ENCODE measurements at places on chromosomes 3 and 15.

- DNase-seq = no peak
These were observed 60.3 kb upstream of the PDZRN3 start for GRCh38 chr3:73685061-73685460.

DNA sequence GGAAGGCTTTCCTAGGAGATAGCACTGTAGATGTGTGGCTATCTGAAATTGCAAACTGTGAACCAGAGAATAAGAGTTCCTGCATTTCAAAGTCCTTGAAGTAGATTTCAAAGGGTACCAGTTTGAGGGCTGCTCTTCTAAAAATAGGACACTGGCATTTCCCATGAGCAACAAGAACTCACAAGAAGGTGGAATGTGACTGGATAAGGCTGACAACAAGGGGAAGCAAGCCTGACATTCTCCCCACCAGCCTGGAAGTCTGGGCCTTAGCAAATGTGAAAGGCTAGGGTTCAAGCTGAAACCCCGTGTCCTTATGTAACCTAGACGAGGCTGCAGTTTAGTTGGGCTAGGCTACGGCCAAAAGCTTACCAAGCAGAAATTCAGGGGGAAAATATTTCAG lies 18.7 kb upstream of the TJP1 start:
- no peak for DNase-seq

- DNase-seq = peak; percentile 91
These were observed 70.7 kb upstream of the DCBLD2 start for GRCh38 chr3:98972155-98972554.

DNA sequence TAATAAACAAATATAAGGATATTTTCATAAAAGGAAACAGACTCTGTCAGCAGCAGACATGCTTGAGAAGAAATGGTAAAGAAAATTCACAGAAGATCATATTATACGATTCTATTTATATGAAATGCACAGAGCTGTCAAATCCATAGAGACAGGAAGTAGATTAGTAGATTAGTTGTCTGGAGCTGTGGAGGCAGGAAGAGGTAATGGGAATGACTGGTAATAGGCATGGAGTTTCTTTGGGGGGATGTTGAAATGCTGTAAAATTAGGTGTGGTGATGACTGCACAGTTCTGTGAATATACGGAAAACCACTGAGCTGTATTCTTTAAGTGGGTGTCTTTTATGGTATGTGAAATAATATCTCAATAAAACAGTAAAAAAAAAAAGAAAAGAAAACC lies 35.3 kb downstream of the CEP152 start:
- no peak for DNase-seq

DNA sequence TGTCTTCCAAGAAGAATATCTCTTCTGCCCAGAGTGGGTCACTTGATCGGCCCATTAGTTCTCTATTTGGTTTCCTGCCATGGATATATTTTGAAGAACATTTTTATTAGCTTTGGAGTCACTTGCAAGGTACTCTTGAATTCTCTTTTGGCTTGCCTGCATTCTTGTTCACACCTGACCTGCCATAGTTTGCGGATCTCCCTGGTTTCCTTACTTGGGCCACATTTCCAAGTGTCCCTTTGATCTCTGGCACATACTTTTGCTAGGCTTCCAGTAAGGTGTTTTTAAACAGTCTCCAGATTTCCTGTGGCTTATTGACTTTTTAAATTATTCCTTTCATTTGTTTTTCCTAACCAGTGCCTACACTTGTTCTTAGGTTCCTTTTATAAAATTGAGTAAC lies 488.5 kb upstream of the MDFIC2 start:
- no peak for DNase-seq

DNA sequence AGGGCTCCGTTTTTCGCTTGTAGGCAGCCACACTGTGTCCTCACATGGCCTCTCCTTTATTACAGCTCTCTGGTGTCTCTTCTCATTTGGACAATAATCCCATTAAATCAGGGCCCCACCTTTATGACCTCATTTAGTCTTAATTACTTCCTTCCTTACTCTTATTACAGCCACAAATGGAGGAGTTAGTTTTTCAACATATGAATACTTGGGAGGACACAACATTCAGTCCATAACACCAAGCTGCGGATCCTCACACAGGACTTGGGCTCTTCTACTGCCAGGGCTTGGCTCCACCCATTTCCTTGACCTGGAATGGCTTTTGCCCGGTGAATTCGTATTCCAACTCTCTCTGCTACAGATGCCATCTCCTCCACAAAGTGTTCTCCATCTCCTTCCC lies 74.3 kb upstream of the SLC7A14 start:
- no peak for DNase-seq

DNA sequence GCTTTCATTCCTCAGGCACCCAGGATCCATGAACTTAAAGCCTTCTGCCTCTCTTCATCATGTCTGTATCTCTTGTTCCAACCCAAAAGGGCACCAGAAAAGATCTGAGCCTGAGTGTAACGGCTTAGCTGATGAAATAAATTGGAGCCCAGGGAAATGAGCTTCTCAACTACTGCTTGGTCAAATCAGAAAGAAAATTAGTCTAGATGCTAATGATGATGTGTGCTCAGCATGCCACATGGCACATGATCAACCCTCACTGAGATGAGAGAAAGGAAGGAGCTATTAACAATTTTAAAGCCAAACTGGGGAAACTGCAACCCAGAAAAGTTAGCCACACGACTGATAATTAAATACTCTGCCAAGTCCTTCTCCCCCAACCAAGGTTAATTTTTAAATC lies 325.7 kb downstream of the CNTN3 start:
- DNase-seq = no peak

DNA sequence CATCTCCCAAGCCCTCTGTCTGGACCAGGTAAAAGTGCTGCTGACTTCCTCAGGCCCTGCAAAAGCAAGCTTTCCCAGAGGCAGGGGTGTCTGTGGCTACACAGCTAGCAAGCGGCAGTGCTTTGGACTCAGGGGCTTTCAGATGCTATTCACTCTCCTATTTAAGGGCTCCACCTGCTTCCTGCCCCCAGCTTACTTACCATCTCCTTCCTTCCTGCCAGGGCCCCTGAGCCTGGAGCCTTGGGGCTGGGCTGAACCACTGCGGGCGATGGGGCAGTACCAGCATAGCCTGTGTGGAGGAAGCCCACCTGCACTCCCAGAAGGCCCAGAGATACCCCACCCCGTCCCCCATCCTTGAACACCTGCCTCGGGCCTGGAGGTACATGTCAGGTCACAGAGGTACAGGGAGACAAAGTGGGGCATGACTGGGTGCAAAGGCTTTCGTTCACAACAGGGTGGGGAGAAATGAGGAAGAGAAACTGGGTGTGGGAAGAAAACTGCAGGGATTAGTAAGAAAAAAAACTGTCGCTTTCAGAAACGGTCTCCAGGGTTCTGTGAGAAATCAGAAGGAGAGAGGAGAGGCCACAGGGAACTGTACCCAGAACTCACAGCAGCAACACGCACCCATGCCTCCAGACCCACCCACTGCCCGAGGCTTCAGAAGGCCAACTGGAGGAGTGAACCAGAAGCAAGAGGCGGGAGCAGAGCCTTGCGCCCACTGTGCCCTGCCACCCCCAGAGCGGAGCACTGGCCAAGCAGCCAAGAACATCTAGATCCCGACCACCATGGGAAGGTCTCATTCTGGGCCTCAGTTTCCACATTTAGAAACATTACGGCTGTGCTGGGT lies 49.5 kb downstream of the CCDC12 start:
- no peak for DNase-seq

DNA sequence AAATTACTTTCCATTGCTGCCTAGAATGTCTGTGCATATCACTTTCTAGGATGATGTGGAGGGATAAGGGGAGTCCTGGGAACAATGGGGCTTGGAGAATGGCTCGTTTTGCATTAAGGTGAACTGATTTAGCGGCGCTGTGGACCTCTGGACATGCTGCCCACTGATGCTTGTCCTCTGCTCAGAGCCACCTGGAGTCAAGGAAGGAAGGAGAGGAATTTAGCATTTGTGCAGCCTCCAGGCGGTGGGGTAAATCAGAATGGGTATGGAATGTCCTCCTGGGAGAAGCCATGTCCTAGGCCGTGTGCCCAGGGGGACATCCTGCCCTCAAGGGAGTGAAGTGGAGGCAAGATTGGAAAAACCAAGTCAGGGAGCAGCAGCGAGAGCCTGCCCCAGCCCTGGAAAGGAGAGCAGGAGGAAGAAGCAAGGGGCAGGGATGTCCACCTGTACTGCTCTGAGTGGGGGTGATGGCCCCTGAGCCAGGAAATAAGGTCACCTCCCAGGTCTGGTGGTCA lies 37.8 kb downstream of the KY start:
- DNase-seq = no peak

- peak; percentile 90 for DNase-seq
These were observed 106.8 kb downstream of the EDEM1 start for GRCh38 chr3:5294356-5294755.

GRCh38 chr3:182508919-182509711 lies 284.2 kb upstream of the ATP11B start:
- DNase-seq = no peak

DNA sequence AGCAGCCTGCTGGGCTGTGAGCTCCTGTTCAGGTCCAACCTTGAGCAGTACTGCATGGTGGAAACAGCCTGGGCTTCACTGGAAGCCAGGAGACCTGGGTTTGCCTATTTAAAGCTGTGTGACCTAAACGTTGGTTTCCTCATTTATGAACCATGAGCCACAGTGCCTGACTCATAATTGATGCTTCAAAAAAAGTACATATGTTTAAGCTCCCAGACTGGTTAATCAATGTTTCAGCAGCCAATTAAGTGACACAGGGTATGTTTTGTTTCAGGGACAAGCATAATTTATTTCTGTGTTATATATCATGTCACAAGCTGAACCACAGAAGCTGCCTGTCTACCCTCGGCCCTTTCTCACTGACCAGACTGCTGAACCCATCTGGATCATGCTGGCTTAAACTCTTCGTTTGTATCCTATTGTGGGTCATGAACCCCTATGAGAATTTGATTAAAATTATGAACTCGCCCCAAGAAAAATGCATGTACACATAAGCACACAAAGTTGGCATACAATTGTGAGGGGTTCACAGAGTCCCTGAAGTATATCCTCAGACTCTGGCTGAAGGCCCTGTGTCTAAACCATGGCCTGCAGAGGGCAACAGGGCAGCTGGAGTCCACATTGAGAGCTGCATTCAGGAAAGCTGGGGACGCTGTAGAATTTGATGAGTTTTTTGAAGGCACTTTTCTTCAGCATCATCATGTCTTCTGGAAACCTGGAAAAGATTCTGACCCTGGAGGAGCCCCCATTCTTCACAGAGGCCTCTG lies 23.7 kb downstream of the HDC start:
- DNase-seq = peak; percentile 58

- DNase-seq = peak; percentile 76
These were observed 928.8 kb upstream of the ALCAM start for GRCh38 chr3:104437891-104438290.

DNA sequence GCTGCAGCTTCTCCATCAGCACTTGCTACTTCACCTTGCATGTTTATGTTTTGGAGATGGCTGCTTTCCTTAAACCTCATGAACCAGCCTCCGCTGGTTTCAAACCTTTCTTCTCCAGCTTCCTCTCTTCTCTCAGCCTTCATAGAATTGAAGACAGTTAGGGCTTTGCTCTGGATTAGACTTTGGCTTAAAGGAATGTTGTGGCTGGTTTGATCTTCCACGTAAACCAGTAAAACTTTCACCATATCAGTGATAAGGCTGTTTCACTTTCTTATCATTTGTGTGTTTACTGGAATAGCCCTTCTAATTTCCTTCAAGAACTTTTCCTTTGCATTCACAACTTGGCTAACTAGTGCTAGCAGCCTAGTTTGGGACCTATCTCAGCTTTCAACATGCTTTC lies 11.7 kb upstream of the GNAT1 start:
- DNase-seq = no peak

- no peak for DNase-seq
These were observed 41.1 kb downstream of the TTBK2 start for GRCh38 chr15:42879443-42879842.

- DNase-seq = no peak
These were observed 49.5 kb upstream of the SLC7A14 start for GRCh38 chr3:170635385-170635735.

DNA sequence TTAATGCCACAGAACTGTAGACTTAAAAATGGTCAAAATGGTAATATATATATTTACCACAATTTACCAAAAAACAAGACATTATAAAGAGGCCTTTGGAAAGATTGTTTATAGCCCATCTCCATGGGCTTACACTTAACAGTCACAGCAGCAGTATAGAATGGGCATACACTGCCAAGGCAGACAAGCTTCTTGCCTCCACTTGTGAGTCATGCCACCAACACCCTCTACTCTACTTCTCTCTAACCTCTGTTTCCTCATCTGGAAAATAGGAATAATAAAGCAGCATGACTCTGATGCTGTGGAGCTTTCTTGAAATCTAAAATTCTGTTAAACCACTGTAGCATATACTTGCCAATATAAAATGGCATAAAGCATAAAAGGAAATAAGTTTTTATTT lies 14.4 kb upstream of the GPR156 start:
- no peak for DNase-seq

- DNase-seq = no peak
These were observed 112.3 kb downstream of the CDIN1 start for GRCh38 chr15:36691579-36692357.
